ENCODE measurements at places on chromosomes 5 and 9.

DNA sequence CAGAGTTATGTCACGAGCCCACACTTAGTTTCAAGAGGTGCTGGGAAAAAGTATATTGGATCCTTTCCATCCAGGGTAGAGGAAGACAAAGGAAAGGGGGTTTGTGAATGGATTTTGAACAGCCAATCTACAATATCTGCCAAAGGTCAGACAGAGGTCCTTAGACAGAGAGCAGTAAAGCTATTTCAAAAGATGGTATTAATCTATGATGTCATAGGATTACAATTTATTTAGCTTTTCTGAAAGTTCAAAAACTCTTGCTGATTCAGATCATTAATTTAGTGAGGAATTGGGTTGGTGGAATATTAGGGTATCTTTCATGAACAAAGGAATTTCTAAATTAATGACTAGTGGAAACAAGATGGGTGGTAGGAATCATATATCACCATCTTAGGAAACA lies 126.9 kb downstream of the NTRK2 start:
- DNase-seq = no peak

DNA sequence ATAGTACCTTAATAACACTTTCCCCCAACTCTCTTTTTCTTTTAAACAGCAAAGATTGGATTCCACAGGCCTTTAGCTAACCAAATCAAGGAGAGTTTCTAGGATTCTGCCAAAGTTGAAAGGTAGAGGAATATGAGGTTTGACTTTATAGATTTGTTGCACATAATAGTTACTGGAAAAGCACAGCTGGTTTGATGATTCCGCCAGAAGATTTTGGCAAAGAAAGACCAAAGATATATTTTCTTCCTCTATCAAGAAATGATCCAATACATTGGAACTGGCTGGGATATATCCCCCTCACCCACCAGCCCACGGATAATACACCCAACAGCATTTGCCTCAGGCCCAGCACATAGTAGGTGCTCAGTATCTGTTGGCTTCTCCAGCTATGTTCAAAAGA lies 289.8 kb downstream of the EBF1 start:
- DNase-seq = no peak

DNA sequence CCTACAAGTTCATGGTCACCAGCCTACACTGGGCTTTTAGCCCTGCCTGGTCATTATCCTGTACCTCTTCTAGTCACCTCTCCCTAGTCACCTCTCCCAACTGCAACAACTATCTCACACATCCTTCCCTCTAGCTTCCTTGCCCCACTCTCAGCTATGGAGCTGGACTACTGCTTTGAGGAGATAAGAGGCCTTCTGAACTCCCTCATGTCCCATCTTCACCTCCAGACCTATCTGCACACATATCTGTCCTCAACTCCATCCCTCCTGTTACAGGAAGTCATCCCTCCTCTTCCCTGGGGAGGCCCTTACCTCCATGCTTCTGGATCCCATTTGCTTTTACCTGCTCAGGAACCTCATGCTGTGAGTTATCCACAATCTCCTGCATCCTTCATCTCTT lies 5.7 kb downstream of the RPP25L start:
- DNase-seq = no peak

GRCh38 chr5:69252437-69252836 lies 17.8 kb downstream of the CDK7 start:
- no peak for DNase-seq

DNA sequence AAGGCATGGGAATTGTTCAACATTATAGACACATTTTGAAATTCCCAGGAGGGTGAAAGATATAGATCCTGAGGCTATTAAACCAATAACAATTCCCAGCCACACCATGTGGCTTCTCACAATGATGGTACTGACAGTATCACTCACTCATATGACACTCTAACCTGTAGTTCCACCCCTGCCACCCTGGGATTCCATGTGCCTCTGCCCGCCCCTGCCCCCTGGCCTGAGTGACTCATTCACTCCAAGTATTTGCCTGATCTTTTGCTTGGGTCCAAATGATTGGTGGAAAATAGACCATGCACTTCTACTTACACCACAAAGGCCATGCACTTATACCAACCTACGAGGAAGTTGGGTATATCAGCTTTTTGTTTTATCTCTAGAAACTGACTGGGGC lies 305.2 kb upstream of the DAB2 start:
- DNase-seq = no peak

DNA sequence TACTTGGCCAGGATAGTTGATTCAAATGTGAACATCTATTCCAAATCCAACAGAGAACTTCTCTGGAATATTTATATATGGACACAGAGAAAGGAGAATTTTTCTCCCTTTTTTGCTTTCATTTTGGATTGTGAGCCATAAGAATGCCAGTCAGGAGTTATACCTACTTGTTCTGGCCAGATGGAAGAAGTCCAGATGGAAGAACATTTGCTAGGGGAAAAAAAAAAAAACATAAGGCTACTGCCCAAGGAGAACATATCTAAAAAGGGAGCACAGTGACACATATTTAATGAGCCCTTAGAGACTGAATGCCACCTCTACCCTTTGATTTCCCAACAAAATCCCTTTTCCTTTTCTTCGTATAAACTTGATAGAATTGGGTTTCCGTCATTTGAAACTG lies 61.7 kb upstream of the PPP2R2B start:
- no peak for DNase-seq
